ENCODE measurements at places on chromosomes 2 and 18.

- DNase-seq: no peak
Observed at GRCh38 chr18:35571138-35571537, 10.4 kb upstream of the GALNT1 start.

DNA sequence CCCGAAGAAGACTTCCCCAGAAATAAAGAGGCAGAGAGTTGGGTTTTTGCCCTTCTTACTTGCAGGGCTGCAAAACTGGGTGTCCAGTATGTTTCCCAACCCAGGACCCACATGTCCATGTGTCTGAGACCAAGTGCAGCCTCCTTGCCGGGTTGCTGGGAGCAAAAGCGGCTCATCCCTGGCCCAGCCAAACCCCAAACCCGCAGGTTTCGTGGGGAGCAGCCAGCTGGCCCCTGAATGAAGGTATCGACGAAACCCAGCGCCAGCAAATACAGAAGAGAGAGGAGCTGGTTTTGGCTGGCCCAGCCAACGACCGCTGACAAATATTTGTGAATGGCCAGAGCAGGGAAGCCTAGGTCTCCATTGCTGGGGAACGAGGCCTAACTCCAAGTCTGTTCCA is 197.1 kb downstream of the SMAD7 start:
- no peak for DNase-seq

DNA sequence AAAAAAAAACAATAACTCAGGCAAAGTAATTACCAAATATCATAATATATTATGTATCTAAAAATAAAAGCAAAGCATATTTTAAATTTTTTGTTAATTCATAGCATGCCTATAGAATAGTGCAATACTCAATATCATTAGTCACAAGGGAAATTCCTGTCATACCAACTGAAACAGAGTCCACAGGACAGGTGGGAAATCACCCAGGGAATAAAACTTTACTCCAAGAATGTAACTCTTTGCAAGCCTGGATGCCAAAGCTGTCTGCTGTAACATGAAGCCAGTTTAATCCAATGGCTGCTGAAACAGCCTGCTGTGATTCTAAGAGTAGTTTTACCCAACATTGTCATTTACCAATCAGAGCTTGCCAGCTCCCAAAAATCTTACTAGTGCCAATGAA is 40.0 kb upstream of the SULT1C3 start:
- no peak for DNase-seq

DNA sequence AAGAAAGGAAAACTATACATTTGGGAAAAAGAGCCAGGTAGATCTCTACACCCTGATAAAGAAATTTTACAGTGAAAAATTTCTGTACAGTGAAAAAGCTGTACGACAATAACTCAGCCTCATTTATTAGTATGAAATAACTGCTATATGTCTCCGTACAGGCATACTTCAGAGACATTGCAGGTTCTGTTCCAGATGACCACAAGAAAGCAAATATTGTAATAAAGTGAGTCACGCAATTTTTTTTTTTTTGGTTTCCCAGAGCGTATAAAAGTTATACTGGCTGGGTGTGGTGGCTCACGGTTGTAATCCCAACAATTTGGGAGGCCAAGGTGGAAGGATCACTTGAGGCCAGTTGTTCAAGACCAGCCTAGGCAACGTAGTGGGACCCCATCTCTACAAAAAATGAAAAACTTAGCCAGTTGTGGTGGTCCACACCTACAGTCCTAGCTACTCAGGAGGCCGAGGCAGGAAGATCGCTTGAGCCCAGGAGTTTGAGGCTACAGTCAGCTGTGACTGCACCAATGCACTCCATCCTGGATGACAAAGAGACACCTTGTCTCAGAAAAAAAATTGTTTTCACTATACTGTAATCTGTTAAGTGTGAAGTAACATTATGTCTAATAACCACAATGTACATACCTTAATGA is 28.2 kb upstream of the AMMECR1L start:
- DNase-seq: no peak

DNA sequence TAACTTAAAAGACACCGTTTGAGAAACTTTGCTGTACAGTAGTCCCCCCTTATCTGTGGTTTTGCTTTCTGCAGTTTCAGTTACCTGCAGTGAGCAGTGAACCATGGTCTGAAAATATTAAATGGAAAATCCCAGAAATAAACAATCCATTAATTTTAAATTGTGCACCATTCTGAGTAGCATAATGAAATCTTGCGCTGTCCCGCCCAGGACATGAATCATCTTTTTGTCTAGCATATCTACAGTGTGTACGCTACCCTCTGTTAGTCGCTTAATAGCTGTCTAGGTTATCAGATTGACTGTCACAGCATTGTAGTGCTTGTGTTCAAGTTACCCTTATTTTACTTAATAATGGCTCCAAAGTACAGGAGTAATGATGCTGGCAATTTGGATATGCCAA is 6.1 kb downstream of the ARPC2 start:
- no peak for DNase-seq

GRCh38 chr2:8154936-8155335 is 526.9 kb upstream of the ID2 start:
- no peak for DNase-seq

- DNase-seq: no peak
Observed at GRCh38 chr18:59700535-59700967, 3.3 kb upstream of the CCBE1 start.

DNA sequence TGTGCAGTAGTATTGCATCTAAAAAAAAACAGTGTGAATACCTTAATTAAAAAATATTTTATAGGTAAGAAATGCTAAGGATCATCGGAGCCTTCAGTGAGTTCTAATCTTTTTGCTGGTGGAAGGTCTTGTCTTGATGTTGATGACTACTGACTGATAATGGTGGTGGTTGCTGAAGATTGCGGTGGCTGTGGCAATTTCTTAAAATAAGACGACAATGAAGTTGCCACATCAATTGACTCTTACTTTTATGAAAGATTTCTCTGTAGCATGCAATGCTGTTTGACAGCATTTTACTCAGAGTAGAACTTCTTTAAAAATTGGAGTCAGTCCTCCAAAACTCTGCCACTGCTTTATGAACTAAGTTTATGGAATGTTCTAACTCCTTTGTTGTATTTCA is 36.2 kb downstream of the GLS start:
- DNase-seq: no peak

DNA sequence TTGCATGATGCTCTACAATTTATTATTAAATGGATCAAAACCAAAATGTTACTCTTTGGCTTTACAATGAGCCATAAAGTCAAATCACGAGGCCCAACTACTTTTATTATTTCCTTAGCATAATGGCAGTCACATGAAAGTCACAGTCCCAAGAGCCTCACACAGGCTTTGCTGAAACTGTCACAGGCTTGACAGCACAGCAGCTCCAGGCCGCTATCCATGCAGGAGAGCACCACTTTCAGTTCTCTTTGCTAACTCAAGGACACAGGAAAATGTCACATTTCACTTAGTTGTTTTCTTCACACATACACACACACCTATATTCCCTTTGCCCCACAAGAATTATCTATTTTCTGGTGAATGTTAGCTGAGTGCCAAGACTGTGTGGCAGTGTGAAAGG is 11.1 kb upstream of the MSGN1 start:
- DNase-seq: no peak

DNA sequence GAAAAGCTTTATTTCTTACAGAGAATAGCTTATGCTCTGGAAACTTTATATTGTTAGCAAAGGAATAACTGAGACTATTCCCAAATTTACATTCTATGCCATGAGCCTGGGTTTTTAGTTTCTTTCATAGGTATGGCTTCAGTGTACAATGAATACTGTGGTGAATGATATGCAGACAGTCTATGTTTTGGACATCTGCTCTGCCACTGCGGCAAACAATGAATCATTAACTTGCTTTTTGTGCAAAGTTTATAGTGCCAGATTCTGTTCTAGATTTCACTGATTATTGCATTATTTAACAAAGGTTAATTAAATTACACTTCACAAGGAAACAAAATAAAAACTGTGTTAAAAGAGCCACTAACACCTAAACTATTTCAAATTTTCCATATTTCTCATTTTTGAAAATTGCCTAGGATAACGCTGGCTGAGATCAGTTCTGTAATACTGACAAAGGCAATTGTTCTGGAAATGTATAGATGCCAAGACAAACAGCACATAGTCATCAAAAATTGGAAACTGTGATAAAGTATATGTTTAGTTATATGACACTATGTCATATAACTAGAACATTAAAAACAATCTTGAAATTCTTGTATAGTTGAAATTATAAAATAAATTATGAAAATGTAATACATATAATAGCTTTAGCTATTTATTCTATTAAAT is 74.7 kb downstream of the ITSN2 start:
- no peak for DNase-seq

DNA sequence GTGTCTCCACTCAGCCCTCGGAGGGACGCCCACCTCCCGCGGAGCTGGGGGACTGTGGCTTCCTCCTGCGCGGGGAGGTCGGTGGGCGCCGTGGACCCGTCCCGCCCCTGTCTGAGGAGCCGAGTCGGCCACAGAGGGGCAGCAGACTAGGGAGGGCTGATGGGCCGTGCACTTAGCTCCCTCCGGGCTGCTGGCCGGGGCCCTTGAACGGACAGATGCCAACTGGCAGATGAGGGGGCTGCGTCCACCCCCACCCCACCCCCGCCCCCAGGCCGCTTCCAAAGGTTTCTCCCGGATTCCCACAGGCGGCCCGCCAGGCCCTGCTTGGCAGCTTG is 10.4 kb upstream of the UBE2F start:
- DNase-seq: no peak

GRCh38 chr18:73646196-73646595 is 501.4 kb downstream of the FBXO15 start:
- no peak for DNase-seq

DNA sequence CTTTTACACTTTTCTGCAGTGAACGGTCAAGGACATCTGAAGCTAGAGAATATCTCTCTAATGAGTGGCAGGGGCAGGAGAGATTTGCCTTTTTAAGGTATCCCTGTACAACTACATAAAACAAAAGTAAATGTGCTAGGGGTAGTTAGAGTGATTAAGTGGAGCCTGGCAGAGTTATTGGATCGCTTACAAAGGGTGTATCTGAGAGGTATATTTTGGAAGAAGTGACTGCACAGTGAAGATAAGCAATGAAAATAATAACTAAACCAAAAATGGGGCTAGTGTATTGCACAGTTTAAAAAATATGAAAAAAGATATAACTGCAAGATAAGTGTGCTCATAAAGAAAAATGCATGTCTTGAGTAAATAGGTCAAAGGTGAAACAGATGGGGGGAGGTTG is 193.5 kb upstream of the EPC2 start:
- DNase-seq: no peak

GRCh38 chr2:56009758-56010458 is 86.3 kb upstream of the EFEMP1 start:
- no peak for DNase-seq

DNA sequence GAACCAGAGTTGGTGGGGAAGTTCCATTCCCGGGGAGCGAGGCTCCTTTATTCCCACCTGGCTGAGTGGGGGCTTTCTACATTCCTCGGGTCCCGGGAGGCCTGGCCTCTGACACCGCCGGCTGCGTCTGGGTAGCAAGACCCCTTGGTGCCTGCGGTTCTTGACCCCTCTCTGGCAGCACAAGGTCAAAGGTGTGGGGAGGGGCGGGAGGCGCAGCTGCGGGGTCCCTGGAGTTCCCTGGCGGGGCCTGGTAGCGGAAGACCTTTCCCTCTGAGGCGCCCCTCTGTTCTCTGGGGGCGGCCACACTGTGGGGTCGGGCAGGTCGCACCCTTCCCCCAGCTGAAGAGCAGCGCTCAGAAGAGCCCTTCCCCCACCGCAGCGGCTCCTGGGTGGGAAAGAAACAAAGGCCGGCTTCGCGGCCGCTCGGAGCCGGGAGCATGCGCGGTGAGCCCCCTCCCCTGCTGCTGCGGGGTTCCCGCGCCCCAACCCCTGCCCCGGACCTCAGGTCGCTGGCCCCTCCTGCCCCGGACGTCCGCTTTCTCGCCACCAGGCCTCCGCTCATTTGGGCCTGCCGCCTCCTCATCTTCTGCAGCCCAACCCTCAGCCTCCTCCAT is 146.3 kb downstream of the ANKRD44 start:
- DNase-seq: no peak

GRCh38 chr2:171922230-171923022 is at the start of gene HAT1:
Gene HAT1, plus strand, starts transcription at chr2:171922461. Its CDS starts 40 bp downstream, at chr2:171922501.
- DNase-seq: peak; percentile 85

DNA sequence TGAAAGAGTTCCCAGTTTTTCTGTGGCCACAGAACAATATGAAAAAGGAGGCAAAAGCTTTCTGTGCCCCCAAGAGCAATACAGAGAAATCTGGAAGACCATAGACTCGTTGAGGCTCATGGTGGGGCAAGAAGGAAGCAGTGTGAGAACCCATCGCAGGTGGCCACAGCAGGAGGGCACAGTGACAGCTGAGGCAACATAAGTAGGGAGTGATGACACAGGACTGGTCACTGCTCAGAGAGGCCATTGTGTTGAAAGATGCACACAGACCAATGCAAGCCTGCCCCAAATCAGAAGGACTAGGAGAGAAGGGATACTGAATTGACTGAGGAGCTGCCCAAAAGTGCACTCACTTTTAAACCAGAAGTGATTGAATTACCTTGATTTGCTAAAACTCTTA is 483.6 kb downstream of the EPHA4 start:
- DNase-seq: no peak

DNA sequence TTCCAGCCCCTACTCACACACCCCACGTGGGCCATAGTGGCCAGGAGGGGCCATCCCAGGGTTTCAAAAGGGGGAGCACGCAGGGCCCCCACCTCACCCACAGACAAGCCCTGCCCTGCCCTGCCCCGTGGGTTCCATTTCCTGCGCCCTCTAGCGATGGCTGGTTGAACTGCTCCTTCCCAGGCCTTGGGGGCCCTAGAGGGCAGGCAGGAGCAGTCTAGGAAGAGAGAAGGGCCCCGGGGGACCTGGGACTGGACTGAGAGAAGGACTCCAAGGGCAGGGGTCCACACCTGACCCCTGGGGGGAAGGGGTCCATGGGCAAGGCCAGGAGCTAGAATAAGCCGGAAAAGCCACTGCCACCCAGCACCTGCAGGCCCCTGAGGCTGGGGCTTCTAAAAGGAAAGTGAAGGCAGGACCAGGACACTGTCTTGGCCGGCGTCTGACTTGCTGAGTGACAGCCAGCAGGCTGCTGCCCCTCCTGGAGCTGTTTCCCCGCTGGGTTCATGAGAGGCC is 10.1 kb downstream of the CYP26B1 start:
- no peak for DNase-seq

DNA sequence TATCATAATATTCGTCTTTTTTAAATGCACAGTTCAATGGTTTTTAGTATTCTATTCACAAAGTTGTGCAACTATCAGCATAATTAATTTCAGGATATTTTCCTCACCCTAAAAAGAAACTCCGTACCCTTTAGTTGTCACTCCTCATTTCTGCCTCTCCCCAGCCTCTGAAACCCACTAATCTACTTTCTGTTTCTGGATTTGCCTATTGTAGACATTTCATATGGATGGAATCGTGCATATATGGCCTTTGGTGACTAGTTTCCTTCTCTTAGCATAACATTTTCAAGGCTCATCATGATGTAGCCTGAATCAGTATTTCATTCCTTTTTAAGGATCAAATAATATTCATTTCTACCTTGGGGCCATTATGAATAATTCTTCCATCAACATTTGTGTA is 18.5 kb downstream of the NEURL3 start:
- no peak for DNase-seq

- no peak for DNase-seq
Observed at GRCh38 chr2:240419271-240419670, 16.2 kb upstream of the GPC1 start.

- DNase-seq: no peak
Observed at GRCh38 chr2:237343993-237344392, 70.0 kb downstream of the COL6A3 start.

All from activated gamma-delta T cell (primary cell).